ENCODE measurements at places on chromosomes 13 and 19.

GRCh38 chr19:46972311-46972710 is 47.3 kb upstream of the NPAS1 start:
- no peak for DNase-seq

GRCh38 chr13:99151516-99151915 is 49.1 kb upstream of the UBAC2 start:
- no peak for DNase-seq

GRCh38 chr19:53037101-53038097 is 7.1 kb upstream of the ERVV-2 start:
- no peak for DNase-seq

DNA sequence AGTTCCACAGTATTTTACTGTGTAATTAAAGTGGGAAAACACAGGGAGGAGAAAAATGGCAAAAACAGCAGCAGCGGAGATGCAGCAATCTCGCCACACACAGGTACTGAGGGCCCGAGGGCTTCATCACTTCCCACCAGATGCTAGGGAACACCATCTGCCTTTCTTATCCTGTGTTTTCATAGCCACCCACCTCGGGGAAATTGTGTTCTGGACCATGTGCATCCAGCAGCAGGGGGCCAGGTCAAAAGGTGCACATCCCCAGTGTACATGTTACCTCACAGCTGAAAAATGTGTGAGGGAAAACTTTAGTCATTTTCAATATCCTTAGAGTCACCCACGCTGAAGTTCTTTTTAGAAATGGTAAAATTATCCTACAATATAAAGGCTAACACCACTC is 30.2 kb downstream of the PDCD5 start:
- no peak for DNase-seq

DNA sequence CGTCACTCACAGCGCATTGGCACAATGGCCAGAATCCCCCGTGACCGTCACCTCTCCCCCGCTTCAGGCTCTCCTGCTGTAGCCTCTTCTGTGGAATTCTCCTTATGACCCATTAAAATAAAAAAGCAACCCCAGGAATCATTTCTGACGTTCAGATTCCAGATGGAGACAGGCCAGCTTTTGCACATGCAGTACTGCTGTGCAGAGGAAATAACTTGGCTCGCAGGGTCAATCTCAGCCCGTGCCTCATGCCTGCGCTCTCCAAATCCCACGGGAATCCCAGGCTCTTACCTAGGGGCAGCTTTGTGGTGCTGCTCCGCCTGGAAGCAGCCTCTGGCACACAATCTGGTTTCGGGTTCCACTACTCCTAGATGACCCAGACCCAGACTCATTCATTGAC is 32.7 kb upstream of the SOX1 start:
- DNase-seq, result no peak

- DNase-seq, result no peak
These were observed 340.0 kb upstream of the SLITRK5 start for GRCh38 chr13:87331178-87331577.

GRCh38 chr13:112171570-112171965 is 104.6 kb downstream of the SOX1 start:
- DNase-seq, result no peak

GRCh38 chr19:37977992-37978391 is 71.0 kb downstream of the SIPA1L3 start:
- no peak for DNase-seq

- no peak for DNase-seq
These were observed 427.2 kb downstream of the COG6 start for GRCh38 chr13:40082639-40083038.

- no peak for DNase-seq
These were observed 92.2 kb downstream of the SLC7A1 start for GRCh38 chr13:29503041-29503837.

GRCh38 chr19:2652504-2653099 is 49.9 kb downstream of the GNG7 start:
- no peak for DNase-seq

GRCh38 chr13:26847281-26847680 is 86.7 kb upstream of the GPR12 start:
- DNase-seq, result no peak

DNA sequence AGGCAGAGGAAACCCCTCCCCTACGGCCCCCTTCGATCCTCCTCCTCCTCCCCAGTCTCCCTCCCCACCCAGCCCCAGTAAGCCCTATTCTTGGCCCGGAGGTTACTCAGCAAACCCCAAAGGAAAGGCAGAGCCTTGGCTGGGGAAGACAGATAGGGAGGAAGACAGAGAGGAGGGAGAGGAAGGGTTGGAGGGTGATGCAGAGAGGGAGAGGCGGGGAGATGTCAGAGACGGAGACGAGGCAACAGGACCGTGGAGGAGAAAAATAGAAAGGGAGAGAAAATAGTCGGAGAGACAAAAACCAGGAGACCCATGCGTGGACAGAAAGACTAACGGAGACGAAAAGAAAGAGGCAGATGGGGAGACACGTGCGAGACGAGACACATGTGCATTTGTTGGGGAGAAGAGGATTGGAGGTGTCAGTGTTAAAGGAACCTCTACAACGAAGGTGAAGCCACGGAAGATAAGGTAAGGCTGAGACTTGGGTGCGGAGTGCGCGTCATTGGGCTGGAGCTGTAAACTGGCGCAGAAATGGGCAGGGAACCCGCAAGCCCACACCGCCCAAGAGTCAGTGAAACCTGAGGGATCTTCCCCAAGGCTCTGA is 2.9 kb downstream of the TGFB1 start:
- no peak for DNase-seq

DNA sequence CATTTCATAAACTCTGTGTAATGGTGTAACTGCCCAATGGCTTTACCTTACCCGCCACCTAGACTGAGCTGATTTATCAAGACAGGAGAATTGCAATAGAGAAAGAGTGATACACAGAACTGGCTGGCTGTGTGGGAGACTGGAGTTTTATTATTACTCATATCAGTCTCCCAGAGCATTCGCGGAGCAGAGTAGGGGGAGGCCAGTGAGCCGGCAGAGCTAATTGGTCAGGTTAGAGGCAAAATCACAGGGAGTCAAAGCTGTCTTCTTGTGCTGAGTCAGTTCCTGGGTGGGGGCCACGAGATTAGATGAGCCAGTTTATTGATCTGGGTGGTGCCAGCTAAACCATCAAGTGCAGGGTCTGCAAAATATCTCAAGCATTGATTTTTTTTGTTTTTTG is 23.4 kb upstream of the SLITRK1 start:
- DNase-seq, result no peak

DNA sequence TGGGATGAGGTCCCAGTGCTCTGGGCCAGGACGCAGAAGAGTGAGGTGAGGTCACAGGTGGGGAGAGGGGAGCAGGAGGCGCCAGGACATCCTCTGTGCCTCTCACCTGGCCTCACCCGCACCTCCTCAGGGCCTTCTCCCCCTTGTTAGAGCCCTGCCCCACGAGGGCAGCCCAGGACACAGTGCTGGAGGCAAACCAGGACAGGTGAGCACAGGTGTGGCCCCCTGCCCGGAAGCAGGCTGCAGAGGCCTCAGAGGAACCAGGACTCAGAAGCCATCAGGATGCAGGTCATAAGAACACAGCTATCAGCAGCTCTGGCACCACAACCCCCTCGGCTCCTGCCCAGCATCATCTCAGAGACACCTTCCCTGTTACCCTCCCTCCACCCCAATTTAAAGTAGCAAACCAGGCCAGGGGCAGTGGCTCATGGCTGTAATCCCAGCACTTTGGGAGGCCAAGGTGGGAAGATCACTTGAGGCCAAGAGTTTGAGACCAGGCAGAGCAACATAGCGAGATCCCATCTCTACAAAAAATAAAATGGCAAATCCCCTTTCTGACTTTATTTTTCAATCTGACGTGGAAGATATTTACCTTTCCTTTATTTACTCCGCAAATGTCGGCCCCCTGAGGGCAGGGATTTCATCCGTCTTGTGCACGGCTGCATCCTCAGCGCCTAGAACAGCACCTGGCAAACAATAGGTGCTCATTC is at the start of gene CEACAM16:
TSS of gene CEACAM16 (plus strand) at position 660 of the 710 bp plus-strand sequence. CDS start 2,306 bp downstream, outside the sequence.
- no peak for DNase-seq

GRCh38 chr19:50465986-50466705 is 10.2 kb upstream of the EMC10 start:
- DNase-seq, result no peak

DNA sequence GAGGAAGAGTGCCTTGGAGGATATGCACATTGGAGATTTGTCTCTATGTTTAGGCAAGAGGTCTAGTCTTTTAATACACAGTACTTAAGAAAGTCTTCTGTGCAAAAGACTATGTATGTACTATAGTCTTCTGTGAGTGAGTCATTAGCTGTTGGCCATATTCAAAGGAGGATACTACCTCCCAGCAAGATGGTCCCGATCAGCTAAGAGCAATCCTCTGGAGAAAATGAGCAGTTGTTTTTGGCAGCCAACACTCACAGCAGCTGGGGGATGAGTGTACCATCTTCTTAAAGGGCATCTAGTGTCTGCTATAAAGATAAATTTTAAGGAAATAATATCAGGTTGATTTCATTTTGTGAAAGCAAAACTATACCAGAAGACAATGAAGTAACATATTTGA is 487.8 kb downstream of the KCTD12 start:
- no peak for DNase-seq

- no peak for DNase-seq
These were observed 11.9 kb upstream of the C13orf42 start for GRCh38 chr13:51122868-51123566.

DNA sequence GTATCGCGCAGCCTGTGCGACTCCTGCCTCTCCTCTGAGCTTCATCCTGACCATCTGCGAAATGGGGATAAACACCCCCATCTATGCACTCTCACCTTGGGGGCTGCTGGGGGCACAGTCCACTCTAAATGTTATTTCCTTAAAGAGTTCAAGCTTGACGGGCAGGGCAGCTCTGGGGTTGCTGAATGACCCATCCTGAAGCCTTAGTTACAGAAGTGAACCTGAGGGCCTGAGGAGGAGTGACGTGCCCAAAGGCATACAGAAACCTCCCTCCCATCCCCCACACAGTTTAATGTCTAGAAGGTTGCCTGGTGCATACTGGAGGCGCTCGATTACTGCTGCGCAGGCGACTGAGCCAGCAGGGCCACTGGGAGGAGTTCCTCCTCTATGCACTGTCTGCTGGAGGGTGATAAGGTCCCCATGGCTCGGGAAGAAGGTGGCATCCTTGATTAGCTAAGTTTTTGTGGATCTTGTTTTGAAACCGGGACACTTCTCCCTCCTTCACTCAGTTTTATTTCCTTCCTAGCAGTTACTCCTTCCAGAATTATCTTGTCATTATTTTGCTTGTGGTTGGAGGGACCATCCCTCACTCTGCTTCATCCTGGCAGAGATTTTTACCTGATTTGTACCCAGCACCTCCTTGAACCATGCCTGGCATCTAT is 572 bp upstream of the FKBP8 start:
- DNase-seq, result peak; percentile 47

GRCh38 chr13:36913463-36913862 is 6.6 kb downstream of the SMAD9 start:
- no peak for DNase-seq

DNA sequence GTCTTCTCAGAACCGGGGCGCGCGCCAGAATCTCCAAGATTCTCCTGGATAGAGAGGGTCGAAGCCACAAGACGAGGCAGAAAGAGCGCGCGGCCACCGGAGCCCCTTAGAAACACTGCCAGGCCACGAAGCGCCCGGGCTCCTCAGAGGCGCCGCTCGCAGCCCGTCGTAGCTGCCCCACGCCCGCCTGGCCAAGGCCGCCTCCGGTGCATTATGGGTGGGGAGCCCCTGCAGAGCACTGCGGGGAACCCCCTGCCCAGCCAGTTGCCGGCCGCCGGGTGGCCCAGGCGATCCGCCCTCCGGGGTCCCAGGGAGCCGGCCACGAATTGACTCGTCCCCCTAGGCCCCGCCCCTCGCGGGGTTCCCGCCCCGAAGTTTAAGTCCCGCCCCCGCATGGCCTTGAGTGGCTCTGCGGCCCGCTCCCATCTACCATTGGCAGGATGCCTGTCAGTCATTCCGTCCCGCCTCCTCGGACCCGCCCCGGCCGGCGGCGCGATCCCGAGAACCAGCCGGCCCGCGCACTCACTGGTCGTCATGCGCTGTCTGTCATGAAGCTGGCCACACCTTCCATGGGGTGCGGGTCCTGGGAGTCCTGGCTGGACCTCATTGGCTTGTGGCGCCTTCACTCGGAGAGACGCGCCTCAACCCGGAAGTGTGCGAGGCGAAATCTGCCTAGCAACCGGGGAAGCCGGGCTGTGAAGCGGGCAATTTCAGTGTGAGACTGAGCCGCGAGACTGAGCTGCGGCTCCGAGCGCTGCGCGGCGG is 20.2 kb upstream of the GATAD2A start:
- peak; percentile 99 for DNase-seq

- no peak for DNase-seq
These were observed 224.6 kb upstream of the GPC6 start for GRCh38 chr13:93001866-93002461.
